ENCODE measurements at places on chromosomes 13 and 19.

- no peak for DNase-seq
These were observed 1.5 kb upstream of the RGCC start for GRCh38 chr13:41455725-41456419.

DNA sequence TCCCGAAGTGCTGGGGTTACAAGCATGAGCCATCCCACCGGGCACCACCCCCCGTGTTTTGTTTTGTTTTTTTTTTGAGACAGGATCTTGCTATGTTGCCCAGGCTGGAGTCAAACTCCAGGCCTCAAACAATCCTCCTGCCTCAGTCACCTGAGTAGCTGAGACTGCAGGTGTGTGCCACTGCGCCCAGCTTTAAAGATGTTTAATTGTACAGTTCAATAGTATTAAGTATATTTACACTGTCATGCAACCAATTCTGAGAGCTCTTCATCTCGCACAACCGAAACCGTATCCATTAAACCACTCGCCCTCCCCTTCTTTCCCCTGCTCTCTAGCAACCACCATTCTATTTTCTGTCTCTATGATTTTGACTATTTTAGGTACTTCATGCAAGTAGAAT lies 15.6 kb downstream of the NUCB1 start:
- no peak for DNase-seq

GRCh38 chr19:41409288-41409687 lies 11.7 kb downstream of the BCKDHA start:
- no peak for DNase-seq

DNA sequence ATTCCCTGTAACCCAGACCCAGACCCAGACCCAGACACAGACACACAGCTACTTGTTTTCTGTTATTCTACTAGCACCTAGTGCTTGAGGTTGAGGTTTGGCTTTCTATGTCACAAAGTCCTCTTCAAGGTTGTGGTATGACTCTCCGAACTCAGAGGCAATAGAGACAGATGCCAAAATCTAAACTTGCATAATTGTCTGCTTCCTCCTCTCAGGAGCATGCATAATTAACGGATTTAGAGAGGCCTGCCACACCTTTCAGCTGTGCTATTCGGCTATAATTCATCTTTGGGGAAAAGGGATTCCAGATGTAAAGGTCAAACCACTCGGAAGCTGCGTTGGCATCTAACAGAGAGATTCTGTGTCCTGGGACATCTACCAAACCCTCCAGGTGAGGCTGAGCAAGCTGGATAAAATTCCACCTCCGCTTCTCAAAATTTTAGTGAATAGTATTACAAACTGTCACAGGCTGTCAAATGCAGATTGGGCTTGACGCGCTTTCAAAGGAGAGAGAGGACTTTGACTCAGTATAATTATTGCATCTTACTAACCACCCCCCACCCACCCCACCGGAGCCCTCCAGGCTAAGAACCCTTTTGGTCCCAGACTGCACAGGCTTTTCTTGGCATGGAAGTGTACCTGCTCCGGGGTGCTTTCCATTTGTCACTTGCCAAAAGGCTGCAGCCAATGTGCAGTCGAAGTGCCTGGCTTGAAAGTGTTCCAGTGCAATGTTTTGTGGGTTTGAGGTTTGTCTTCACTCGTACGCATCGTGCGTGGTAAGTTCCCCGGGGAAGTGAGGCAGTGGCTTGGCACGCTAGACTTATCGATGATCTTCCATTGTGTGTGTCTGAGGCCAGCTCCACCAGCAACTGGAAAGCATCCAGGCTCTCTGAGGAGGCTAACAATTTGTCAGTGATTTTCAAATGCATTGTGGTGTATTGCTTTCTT lies 194.1 kb downstream of the TDRD3 start:
- DNase-seq: no peak

DNA sequence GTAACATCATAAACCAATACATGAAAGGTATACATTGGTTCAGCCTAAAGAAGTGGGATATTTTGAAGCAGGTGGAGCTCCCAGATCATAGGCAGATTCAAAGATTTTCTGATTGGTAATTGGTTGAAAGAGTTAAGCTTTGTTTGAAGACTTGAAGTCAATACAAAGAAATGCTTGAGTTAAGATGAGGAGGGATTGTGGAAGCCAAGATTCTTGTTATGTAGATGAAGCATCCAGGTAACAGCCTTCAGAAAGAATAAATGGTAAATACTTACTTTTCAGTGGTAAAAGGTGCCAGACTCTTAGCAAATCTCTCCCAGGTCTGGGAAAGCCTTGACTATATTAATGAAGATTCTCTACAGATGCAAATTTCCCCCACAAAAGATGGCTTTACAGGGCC lies 49.3 kb upstream of the FAM216B start:
- DNase-seq: no peak

All from NCI-H1417 treated with DMSO at 0.1 percent for 48 hours (cell line).